ENCODE measurements at places on chromosomes 2 and 18.
A peak's percentile ranks its signal among the peaks of the same experiment; 100 is the strongest.

DNA sequence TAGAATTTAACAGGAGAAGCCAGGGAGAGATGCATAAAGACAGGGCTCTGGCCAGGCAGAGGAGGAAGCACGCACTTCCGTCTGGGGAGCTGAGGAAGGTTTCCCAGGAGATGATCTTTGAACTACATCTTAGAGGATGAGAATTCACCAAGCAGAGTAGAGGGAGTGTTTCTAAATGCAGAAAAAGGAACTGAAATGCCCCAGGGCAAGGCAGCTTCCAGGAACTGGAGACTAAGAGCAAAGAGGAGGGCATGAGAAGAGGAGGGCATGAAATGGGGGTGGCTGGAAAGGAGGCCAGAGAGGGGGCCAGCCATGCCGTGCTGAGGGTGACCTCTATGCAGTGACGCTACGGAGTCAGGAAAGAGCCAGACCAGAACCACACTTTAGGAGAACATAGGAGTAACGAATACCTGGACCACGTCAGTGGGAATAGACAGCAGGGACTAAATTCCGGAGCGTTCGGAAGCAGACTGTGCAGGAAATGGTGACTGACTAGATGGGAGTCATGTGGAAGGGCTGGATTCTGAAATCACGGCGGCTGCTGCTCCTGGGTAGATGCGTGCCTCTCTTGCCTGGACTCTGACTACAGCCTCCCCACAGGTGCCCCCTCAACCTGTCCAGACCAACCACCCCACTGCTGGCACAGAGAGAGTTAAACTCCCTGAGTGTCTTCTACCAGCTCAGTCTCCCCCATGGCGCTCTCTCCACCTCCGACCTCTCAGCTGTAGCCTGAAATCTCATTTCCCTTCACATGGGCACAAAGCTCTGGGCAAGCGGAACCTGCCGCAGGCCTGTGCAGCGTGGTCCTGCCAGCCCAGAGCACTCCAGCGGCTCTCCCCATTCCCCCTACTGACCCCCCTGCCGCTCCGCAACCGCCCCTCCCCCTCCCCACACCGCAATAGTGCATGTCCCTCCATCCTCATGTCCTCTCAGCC lies 87.0 kb upstream of the RTN4 start:
- DNase-seq = no peak

GRCh38 chr2:21642647-21643046 lies 518.9 kb downstream of the TDRD15 start:
- no peak for DNase-seq

DNA sequence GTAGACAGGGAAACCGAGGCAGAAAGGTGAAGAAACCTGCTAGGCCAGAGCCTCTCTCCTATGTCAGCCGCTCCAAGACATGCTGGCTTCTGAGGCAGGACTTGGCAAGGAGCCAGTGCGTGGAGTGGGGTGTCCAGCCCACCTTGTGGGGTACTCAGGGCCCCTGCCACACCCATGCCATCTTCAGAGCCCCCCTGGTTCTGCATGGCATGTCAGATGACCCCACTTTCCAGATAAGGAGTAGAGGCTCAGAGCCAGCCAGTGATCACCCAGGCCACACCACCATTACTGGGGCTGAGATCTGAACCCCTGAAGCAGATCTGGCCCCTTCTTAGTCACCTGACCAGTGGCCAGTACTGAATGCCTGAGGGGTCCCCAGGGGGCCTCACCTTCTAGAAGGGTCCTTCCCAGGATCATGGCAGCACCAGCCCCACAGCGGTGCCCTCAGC lies 14.7 kb downstream of the CROCC2 start:
- DNase-seq = no peak

DNA sequence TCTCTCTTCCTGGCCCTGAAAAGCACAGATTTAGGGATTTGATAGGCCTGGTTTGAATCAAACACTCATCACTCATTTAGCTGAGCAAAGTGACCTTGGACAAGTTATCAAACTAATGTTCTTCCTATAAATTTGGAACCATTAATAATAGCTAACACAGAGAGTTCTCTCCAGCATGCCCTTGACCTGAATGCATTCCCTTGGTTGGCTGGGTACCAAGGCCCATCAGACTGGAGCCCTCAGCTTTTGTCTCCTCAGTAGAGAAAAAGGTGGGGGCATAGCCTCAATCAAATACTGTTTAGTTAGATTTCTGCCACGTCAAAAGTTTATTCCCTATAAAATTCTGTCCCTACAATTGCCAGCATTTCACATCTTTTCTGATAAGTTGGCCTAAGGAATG lies 13.8 kb upstream of the MRPL19 start:
- no peak for DNase-seq

- DNase-seq = no peak
These were observed 422.2 kb upstream of the POU3F3 start for GRCh38 chr2:104431701-104432121.

DNA sequence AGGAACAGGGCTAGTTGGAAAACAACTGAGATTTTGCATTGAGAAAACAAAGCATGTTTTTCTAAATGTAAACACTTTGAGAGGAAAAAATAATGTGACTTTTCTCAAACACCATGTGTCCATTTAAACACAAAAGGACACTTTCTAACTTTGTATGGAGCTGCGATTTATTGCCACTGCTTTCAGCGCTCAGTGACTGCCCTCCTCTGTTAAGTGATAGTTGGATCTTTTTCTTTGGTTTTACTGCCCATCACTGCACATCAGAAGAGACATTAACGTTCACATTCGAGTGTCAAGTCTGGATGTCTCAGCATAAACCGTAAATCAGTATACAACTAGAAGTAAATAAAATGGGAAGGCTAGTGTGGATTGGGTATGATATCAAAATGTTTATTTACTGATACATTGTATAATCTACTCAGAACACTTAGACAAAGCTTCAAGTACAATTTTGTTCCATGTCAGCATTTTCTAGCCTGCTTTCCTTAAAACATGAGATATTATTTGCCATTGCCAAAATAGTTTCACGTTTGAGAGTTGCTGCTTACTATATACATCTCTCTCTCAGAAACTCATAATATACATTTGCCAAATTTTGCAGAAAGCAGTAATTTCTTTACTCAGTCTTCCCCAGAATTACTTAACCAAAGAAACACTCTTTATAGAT lies 237.6 kb downstream of the IKZF2 start:
- DNase-seq = no peak

- peak; percentile 61 for DNase-seq
These were observed 38.4 kb downstream of the ZAP70 start for GRCh38 chr2:97751752-97752151.

- DNase-seq = no peak
These were observed 153.2 kb upstream of the ETAA1 start for GRCh38 chr2:67243919-67244318.

- no peak for DNase-seq
These were observed 386.7 kb downstream of the TGIF1 start for GRCh38 chr18:3836483-3837335.

- no peak for DNase-seq
These were observed 1730.8 kb upstream of the CELF4 start for GRCh38 chr18:39296293-39296888.

GRCh38 chr18:13455960-13456481 lies 237.5 kb downstream of the LDLRAD4 start:
- no peak for DNase-seq
